ENCODE measurements at places on chromosomes 12 and 14.

DNA sequence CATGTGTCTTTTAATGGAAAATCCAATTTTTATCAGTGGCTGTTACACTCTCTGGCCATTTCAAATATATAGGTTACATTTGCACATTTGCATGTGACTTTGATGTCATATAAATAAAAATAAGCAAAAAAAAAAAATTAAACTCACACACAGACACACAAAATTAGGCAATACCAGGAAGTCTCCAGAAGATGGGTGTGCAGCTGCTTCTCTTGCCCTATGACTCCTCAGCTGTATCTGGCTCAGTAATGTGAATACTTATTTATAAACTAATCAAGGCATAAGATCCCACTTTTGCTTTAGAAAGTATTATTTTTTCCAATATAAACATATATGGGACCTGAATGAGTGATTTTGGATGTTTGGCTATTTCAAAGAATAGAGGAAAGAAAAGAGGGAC is 461.1 kb downstream of the LRIG3 start:
- DNase-seq, result no peak

DNA sequence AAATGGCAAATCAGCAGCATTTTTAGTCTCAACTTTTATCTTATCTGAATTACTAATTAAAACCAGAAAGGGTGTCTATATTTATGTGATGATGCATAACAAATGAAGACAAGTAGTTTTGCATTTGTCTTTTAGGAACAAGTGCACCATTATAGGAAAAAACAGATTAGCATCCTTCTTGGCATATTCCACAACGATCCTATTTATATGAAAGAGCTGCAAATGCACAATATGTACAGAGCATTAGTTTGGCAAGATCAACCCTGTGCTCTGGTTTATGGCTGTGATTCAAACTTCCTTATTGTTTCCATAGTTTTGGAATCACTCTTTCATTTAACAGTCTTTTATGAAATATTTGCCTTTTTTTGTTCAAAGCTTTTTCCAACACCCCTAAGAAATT is 486.8 kb downstream of the KCNH5 start:
- DNase-seq, result no peak

- no peak for DNase-seq
Measured at GRCh38 chr14:54686219-54686870, 119.4 kb downstream of the SAMD4A start.

- DNase-seq, result no peak
Measured at GRCh38 chr12:31234955-31235867, 90.7 kb downstream of the SINHCAF start.

- DNase-seq, result no peak
Measured at GRCh38 chr12:48956279-48957140, 777 bp downstream of the ARF3 start.

GRCh38 chr12:11130382-11130781 is 4.1 kb downstream of the TAS2R30 start:
- DNase-seq, result no peak

- no peak for DNase-seq
Measured at GRCh38 chr12:25245491-25245890, 5.2 kb downstream of the KRAS start.

DNA sequence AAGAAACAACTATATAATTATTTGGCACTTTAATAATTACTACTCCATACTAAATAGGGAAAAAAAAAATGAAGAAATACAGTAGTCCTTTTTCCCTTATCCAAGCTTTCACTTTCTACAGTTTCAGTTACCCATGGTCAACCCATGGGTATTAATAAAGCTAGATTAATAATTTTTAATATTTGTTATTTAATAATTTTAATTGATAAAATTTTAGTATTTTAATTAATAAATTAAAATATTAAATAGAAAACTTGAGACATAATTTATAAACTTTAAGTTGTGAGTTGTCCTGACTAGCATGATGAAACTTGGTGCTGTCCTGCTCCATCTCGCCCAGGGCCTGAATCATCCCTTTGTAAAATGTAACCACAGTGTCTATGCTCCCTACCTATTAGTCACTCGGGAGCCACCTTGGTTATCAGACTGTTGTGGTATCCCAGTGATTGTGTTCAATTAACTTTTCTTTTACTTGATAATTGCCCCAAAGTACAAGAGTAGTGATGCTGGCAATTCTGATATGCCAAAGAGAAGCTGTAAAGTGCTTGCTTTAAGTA is 71.8 kb downstream of the PAWR start:
- DNase-seq, result no peak

Data from stimulated activated CD8-positive, alpha-beta memory T cell treated with anti-CD3 and anti-CD28 coated beads, Interleukin-12 subunit alpha, Interleukin-12 subunit beta, amount 100 ng/mL, for 4 hours (primary cell).